Tibial nerve (tissue), 4 donors: ENCODE measurements at places on chromosomes 6 and 20.

DNA sequence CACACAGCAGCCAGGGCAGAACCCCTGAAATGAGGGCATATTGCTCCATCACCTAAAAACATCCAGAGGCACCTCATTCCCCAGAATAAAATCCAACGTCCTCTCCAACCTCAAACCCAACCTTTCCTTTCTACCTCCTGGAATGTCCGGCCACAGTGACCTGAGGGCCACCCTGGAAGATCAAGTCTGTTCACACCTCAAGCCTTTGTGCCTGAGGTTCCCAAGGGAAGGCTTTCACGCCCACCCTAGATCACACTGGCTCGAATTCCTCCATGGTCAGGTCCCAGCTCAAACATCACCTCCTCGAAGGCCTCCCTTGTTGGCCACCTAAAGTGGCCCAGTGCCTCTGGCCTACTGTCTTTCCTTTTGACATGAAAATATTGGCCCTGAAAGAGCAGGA lies 88.9 kb downstream of the ZMYND8 start:
- no peak for DNase-seq

GRCh38 chr6:56146086-56146485 lies 101.3 kb downstream of the COL21A1 start:
- no peak for DNase-seq

DNA sequence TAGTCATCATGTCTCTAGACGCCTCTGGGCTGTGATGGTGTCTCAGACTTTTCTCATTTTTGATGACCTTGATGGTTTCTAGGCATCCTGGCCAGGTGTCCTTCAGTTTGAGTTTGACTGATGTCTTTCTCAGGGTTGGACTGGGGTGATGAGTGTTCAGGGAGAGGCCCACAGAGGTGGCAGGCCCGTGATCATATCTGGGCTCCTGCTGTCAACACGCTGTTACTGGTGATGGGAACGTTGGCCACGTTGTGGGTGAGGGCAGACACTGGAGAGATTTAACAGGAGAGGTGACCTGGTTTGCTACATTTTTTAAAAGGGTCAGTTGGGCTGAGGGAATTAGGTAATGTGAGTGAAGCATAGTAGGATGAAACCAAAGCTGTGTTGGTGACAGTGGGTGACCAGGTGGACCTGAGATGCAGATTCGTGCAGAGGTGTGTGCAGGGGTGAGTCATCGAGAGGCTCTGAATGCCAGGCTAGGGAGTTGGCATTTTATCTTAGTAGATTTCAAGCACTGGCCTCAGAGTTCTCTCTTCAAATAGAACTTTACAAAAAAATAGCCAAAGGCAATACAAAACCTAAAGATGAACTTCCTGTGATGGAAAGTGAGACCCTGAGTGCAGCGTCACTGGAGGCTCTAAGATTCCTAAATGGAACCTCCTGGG lies 174.1 kb downstream of the CDH26 start:
- DNase-seq, result no peak

DNA sequence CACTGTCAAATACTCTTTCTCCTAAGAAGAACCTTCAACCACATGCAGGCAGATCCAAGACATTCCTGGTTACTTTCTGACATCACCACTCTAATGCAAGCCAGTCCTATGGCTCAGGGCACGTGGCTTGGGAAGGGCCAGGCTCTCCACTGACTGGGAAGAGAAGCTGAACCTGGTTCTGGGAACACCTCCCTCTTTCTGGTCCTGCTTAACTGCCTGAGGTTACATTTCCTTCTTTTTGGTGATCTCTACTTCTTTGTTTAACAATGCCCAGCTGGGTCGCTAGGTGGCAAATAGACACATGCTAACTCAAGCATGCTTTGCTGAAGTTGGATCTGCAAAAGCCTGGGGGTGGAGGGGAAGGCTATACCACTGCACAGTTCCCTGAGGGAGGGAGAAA lies 249.8 kb downstream of the GMDS start:
- DNase-seq, result no peak

DNA sequence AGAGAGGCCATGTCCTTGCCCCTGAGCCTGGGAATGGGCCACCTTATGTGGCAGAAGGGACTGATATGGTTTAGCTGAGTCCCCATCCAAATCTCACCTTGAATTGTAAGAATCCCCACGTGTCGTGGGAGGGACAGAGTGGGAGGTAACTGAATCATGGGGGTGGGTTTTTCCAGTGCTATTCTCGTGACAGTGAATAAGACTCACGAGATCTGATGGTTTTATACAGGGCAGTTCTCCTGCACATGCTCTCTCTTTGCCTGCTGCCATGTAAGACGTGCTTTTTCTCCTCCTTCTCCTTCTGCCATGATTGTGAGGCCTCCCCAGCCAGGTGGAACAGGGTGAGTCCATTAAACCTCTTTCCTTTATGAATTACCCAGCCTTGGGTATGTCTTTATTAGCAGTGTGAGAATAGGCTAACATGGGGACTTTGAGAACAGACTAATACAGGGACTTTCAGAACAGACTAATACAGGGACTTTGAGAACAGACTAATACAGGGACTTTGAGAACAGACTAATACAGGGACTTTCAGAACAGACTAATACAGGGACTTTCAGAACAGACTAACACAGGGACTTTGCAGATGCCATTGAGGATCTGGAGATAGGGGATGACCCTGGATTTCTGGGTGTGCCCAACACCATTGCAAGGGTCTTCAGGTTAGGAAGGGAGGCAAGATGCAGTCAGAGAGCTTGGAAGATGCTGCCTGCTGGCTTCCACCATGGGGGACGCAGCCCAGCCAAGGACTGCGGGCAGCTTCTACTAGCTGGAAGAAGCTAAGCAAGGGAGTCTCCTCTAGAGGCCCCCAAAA lies 86.9 kb downstream of the RAMACL start:
- DNase-seq, result no peak

- DNase-seq, result no peak
These were observed 30.7 kb downstream of the HMGN3 start for GRCh38 chr6:79203753-79204253.

GRCh38 chr6:120164531-120164930 lies 815.0 kb upstream of the MAN1A1 start:
- DNase-seq, result no peak

DNA sequence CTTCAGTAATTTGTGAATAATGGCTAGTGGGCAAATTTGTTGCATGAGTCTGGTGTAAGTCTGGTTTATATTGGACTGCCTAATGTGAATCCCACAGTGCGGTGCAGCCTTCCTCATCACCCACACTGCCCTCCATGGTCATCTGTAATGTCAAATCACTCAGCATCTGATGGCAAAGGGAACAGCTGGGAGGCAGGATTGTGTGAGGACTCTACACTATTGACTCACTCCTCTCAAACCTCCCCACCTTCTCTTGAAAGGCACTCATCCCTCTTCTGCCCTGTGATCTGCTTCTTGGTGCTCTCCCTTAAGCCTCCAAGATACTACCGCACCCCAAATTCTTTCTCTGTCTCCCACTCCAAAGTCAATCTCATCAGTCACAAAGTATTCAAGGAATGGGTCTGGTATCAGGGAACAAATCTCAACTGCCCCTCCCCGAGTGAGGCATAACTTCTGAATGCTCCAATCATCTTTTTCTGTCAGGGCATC lies 146.0 kb upstream of the BEND6 start:
- no peak for DNase-seq

- DNase-seq, result no peak
These were observed 23.8 kb upstream of the FBXO9 start for GRCh38 chr6:53041356-53041755.

DNA sequence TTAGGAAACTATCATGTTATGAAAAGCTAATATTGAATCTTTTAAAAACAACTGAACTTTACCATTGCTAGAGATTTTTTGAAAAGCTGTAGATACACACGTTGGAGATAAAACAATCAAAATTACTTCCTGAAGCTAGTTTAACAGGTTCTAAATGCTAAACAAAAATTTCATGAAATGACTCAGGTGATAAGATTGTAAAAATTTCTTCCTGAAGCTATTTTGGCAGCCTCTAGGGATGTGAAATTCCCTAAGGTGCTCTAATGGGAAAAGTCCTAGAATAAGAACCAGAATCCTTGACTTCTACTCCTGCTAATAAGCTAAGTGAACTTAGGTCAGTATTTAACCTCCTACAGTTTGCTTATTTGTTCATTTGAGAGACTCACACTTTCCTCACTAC lies 8.5 kb downstream of the GCM2 start:
- no peak for DNase-seq

- no peak for DNase-seq
These were observed 24.4 kb downstream of the CNR1 start for GRCh38 chr6:88141561-88142296.

GRCh38 chr6:18259675-18260447 lies 4.5 kb downstream of the DEK start:
- DNase-seq, result no peak

DNA sequence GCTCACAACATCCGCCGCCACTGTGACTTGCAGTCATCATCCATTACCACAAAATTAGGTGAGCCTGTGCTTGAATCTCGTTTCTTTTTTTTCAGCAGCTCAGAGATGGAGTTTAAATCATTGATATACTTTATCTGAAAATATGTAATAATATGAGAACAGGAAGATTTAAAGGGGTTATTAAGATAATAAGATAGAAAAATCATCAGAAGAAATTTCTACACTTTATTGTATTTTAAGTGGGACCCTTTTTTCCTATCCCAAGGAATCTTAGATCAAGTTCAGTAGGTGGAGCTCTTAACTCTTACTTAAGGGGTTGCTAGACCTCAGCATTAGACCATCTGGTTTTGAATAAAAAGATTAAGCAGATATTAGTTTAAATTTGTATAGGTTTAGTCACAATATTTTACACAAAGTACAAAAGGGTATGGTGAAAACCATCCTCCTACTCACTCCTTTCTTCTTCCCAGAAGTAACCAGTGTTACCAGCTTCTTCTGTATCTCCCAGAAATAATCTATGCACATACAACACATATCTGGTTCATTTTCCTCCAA lies 9.4 kb upstream of the NCOA7 start:
- DNase-seq, result no peak

DNA sequence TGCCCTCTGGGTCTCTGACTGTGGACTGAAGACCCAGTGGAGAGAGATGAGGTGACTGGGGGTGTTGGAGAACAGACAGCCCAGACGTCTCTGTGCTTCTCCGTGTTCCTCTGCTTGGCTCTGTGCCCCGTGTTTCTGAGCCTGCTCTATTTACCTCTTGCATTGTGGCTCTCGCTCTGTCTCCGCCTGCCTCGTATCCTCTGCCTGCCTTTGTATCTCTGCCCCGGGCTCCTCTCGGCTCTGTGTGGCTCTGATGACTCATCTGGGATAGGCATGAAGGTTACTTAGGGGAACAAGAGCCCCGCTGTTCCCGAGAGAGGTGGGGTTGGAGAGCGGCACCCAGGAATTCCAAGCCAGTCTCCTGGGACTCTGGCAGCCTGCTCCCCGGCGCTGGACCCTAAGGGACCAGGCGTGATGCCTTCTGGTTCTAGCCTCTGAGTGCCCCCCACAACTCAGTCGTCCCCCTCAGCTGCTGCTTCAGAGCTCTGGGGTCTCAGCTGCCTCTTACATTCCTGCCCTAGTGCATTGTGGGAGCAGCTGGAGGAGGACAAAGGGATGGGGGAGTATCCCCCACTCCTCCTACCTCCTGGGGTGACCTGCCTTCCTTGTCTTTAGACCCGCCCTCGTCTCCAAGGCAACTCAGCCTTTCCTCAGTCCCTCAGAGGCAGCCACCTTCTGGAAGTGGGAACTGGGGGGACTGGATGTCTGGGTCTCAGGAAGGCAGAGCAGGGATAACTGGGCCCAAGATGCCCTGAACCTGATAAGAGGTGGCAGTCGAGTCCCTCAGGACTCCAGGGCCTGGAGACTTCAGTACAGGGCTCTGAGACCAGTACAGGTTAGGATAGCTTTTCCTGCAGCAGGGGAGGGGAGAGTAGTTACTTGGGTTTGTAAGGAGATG lies 1.9 kb downstream of the DDR1 start:
- no peak for DNase-seq

GRCh38 chr6:166046226-166046625 lies 121.4 kb downstream of the TBXT start:
- DNase-seq, result no peak

DNA sequence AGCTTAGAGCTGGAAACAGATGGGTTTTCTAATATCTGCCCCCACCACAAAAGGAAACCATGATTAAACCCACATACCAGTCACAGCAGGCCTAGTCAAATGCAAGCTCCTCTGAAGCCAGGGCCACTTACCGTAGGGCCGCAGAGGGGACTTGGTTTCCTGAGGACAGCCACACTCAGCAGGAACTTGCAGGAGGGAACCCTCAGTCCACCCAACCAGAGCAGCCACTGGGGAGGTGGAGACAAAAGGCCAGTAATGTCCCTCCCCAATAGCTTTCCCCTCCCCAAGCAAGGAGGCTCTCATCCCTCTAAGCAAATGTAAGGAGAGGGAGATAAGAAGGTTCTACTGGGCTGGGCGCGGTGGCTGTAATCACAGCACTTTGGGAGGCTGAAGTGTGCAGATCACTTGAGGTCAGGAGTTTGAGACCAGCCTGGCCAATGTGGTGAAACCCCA lies 384.4 kb upstream of the JARID2 start:
- DNase-seq, result no peak

GRCh38 chr20:38393259-38393658 lies 41.9 kb downstream of the SNHG17 start:
- DNase-seq, result no peak

- DNase-seq, result no peak
These were observed 43.1 kb upstream of the IL20RA start for GRCh38 chr6:137087902-137088301.

- DNase-seq, result no peak
These were observed 136.6 kb downstream of the BACH2 start for GRCh38 chr6:90160013-90160412.

GRCh38 chr6:72035486-72035885 lies 149.1 kb downstream of the RIMS1 start:
- no peak for DNase-seq

DNA sequence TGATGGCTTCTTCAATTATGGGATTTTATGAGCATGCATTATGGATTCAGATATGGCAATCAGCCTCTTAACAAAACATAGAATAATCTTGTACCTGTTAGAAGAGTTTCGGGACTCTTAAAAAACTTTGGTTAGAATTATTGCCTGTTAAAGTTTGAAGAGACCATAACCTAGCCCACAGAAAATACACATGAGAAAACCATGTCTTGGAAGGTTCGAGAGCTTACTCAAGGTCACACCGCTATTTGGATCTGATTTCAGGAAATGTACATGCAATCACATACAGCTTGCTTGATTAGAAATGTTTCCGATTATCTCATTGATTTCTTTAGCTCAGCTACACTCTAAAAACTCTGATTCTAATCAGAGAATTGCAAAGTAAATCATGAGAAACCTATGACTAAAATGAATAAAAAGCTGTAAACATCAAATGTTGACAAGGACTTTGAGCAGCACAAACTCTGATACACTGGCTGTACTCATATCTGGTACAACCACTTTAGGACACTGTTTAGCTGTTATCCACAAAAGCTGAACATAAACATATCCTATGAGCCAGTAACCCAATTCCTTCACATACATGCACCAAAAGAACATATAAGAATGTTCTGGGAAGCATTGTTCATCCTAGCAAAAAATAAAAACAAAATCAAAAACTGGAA lies 16.3 kb downstream of the STX7 start:
- no peak for DNase-seq

- no peak for DNase-seq
These were observed 237.1 kb upstream of the CITED2 start for GRCh38 chr6:139611327-139612134.
